ENCODE measurements at places on chromosomes 4 and X. TPM values are rescaled to one million over a fixed set of nuclear protein-coding genes. Genes with fewer than 3 reads are reported as not detected.

NAP1L2 gene
- 8.8 TPM for total RNA-seq

GRCh38 chr4:113604955-113605354 lies 156.6 kb downstream of the CAMK2D start:
- no peak overlapping the region for H3K27ac ChIP-seq
- H3K4me1 ChIP-seq, result peaks cover 10% of the 10 kb centered on the region
- no peak for DNase-seq
- H3K27me3 ChIP-seq, result no peaks in the 10 kb centered on the region

DNA sequence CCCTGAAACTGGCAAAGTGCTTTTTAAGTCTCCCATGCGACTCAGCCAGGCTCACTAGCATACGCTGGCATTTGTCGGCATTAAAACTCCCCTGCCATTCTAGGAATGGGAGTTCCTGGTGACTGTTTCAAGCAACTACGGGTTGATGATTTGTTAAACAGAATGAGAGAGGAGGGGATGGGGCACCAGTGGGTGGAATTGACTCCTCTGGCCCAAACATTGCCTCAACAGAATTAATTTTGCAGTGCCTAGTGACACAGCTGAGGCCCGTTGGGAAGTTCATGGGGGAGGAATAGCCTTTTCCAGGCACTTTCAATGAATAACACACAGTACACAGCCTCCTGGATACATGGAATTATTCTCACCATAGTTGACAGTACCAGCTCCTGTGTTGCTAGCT lies 30.1 kb downstream of the NEUROG2 start:
- no peaks in the 10 kb centered on the region for H3K36me3 ChIP-seq
- H3K27me3 ChIP-seq, result no peaks in the 10 kb centered on the region
- DNase-seq, result no peak
- H3K27ac ChIP-seq, result no peak overlapping the region
- no peak overlapping the region for H3K4me3 ChIP-seq

DNA sequence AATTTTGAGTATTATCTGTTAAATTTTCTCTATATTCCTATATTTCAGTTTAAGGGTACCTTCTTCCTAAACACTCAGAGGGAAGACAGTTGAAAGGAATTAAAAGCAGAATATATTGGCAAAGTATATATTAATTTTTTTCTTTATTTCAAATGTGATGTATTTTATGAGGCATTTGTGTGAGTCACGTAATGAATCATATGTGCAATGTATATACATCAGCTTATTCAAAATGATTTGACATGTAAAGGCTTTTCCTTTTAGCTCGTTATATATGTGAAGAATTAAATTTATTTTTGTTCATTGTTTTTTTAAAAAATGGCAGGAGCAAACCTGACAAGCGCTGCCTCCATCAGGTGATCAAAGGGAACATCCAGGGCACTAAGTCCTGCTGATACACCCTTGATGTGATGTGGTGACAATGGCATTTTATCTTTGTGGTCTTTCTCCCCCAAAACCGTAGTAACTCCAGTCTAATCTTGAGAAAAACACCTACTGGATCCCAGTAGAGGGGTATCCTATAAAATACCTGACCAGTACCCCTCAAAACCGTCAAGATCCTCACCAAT lies 8.9 kb downstream of the WWC2 start:
- no peak overlapping the region for H3K27ac ChIP-seq
- no peaks in the 10 kb centered on the region for H3K36me3 ChIP-seq
- no peaks in the 10 kb centered on the region for H3K4me1 ChIP-seq
- H3K4me3 ChIP-seq, result no peak overlapping the region
- H3K27me3 ChIP-seq, result no peaks in the 10 kb centered on the region

- no peak overlapping the region for H3K27ac ChIP-seq
- no peaks in the 10 kb centered on the region for H3K4me1 ChIP-seq
- H3K36me3 ChIP-seq, result no peaks in the 10 kb centered on the region
- no peaks in the 10 kb centered on the region for H3K27me3 ChIP-seq
- no peak overlapping the region for H3K4me3 ChIP-seq
Measured at GRCh38 chr4:109798866-109799265, 2.9 kb downstream of the CFI start.

TAF7L gene
- not detected for total RNA-seq

FREM3 gene
- total RNA-seq, result not detected

ADGRL3 gene
- total RNA-seq, result 8.0 TPM

FHIP1A gene
- total RNA-seq, result 15.5 TPM

- H3K36me3 ChIP-seq, result no peaks in the 10 kb centered on the region
- H3K27ac ChIP-seq, result no peak overlapping the region
- H3K4me3 ChIP-seq, result no peak overlapping the region
- DNase-seq, result no peak
Measured at GRCh38 chr4:74983253-74983635, 50.3 kb downstream of the PARM1 start.

HMGN5 gene
- 7.8 TPM for total RNA-seq

GLOD5 gene
- not detected for total RNA-seq

EXOSC9 gene
- 33.0 TPM for total RNA-seq

GRCh38 chr4:2833671-2834000 lies 10.0 kb upstream of the ADD1 start:
- no peak for DNase-seq
- no peaks in the 10 kb centered on the region for H3K27me3 ChIP-seq
- H3K4me1 ChIP-seq, result no peaks in the 10 kb centered on the region
- no peak overlapping the region for H3K4me3 ChIP-seq
- H3K27ac ChIP-seq, result no peak overlapping the region

GRCh38 chrX:97367125-97367524 lies 483.4 kb downstream of the RPA4 start:
- no peak overlapping the region for H3K27ac ChIP-seq
- H3K27me3 ChIP-seq, result no peaks in the 10 kb centered on the region
- H3K36me3 ChIP-seq, result no peaks in the 10 kb centered on the region
- DNase-seq, result no peak
- no peaks in the 10 kb centered on the region for H3K4me1 ChIP-seq

- H3K4me1 ChIP-seq, result peaks cover 8% of the 10 kb centered on the region
- no peak overlapping the region for H3K27ac ChIP-seq
- no peak for DNase-seq
- no peaks in the 10 kb centered on the region for H3K36me3 ChIP-seq
- no peak overlapping the region for H3K4me3 ChIP-seq
Measured at GRCh38 chr4:105998171-105999063, 103.1 kb downstream of the NPNT start.

- H3K4me1 ChIP-seq, result no peaks in the 10 kb centered on the region
- H3K27ac ChIP-seq, result no peak overlapping the region
- no peaks in the 10 kb centered on the region for H3K27me3 ChIP-seq
- no peak overlapping the region for H3K4me3 ChIP-seq
Measured at GRCh38 chrX:136666088-136666487, 18.1 kb downstream of the CD40LG start.

SERPINA7 gene
- total RNA-seq, result not detected

DNA sequence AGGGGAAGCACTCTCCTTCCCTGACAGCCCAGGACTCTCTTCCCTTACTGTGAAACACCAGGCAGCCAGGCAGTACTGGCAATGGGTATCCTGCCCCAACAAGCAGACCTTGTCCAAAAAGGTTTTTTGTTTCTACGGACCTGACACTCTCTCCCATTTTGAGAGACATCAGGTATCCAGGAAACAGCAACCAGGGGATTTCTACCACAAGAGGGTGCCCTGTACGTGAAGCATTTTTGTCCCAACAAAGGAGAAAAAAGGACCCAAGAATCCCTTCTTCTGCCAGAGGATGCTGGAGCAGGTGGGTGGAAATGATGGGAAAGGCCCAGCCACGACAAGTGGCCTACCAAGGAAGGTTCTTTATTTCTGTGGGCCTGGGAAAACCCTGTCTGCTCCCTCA lies 65.7 kb upstream of the FGF13 start:
- H3K4me3 ChIP-seq, result no peak overlapping the region
- H3K36me3 ChIP-seq, result no peaks in the 10 kb centered on the region
- no peaks in the 10 kb centered on the region for H3K27me3 ChIP-seq
- H3K4me1 ChIP-seq, result no peaks in the 10 kb centered on the region
- H3K27ac ChIP-seq, result no peak overlapping the region
- no peak for DNase-seq

DNA sequence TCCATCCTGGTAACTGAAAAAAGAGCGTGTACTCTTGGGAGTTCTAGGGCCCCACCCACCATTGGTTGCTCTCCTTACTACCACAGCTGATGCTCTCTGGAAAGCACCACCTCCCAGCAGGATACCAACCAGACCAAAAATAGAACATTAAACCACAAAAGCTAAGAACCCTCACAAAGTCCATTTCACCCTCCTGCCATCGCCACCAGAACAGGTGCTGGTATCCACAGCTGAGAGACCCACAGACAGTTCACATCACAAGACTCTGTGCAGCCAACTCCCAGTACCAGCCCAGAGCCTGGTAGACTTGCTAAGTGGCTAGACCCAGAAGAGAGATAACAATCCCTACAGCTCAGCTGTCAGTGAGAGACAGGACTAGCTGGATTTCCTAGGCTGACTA lies 240.6 kb downstream of the PABPC4L start:
- H3K27ac ChIP-seq, result no peak overlapping the region
- no peaks in the 10 kb centered on the region for H3K27me3 ChIP-seq
- H3K4me1 ChIP-seq, result no peaks in the 10 kb centered on the region
- no peaks in the 10 kb centered on the region for H3K36me3 ChIP-seq
